HFFc6 (cell line): ENCODE measurements at places on chromosomes 11 and 22.

- no peak for DNase-seq
Observed at GRCh38 chr22:49705216-49705971, 122.3 kb downstream of the BRD1 start.

GRCh38 chr11:96309643-96310017, 33.4 kb downstream of the MAML2 start:
- no peak for DNase-seq

- no peak for DNase-seq
Observed at GRCh38 chr11:107472966-107473365, 15.3 kb upstream of the CWF19L2 start.

DNA sequence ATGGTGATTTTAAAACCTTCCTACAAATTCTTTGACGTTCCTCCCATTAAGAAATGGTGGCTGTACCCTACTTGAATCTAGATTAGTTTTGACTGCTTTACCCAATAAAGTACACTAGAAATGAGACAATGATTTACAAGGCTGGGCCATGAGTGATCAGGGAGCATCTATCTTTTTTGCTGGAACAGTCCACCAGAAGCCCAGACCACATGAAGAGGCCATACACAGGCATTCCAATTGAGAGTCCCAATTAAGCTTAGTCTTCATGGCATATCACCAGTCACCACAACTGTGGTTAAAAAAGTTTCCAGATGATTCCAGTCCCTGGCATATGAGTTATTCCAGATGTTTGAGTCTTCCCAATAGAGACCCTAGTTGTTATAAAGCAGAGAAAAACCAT, 39.5 kb downstream of the FAM76B start:
- no peak for DNase-seq

- DNase-seq, result no peak
Observed at GRCh38 chr11:117909611-117910382, 19.4 kb downstream of the TMPRSS13 start.

DNA sequence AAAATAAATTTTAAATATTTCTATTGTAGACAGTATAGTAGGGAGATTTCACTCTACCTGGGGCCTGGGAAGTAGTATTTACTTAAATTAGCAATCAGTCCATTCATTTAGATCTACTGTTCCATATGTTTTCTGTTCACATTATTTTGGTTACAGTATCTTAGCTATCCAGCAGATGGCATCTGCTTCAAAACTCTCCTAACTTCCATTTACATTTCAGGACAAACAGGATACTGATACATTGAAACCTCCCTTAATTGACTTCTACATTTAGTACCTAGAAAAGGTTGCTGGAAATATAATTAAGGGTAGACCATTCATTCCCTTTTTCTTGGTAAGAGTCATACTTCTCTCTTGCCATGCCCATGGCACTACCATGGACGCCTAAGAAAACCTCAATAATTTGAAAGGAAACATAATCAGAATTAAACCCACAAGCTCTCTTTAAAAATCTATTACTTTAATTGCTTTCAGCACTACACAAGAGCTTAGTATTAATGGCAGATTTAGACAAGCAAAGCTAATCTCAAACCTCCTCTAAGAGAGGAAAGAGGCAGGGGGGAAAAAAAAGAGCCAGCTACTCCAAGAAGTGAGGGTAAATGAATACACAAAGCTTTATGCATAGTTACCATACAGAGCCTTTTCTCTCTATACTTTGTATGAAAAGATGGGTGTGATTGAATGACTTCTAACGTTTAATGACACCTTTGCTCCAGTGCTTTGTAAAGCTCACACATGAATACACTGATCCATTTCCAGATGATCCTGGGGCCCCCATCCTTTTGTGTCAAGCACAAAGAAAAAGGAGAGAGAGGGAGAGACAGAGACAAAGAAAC, 131.2 kb upstream of the MTMR2 start:
- DNase-seq, result peak; percentile 53

GRCh38 chr11:132402071-132402684, 1031.8 kb downstream of the NTM start:
- peak; percentile 47 for DNase-seq

- DNase-seq, result no peak
Observed at GRCh38 chr11:63534895-63535461, 1.6 kb upstream of the PLAAT4 start.

DNA sequence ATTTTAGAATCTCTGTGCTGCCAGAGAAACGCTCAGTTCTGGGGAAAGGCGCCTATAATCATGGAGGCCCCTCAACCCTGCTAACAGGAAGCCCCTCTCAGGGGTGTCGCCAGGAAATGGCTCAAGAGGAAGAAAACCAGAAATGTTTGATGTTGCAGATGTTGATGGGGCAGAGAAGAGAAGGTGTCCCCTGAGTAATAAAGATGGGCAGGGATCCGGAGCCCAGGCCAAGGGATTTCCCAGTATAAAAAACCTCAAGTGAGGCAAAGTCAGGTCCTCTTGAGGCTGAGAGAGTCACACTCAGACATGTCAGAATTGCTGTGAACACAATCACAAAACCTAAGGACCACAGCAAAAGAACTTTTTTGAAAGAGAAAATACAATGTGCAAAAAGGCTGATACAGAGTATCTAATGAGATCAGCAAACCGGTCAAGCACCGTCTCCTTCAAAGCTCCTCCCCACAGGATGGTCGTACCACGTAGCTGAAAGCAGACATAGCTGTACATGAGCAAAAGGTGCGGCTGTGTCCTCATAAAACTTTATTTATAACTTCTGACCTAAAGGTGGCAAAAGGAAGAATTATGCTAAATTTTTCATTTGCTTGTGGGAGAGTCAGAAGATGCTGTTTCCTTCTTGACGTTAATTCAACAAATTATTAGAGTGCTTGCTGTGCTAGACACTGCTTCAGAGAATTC, 12.2 kb downstream of the MOV10L1 start:
- DNase-seq, result no peak

GRCh38 chr11:47886096-47886495, 37.9 kb upstream of the NUP160 start:
- DNase-seq, result peak; percentile 74

DNA sequence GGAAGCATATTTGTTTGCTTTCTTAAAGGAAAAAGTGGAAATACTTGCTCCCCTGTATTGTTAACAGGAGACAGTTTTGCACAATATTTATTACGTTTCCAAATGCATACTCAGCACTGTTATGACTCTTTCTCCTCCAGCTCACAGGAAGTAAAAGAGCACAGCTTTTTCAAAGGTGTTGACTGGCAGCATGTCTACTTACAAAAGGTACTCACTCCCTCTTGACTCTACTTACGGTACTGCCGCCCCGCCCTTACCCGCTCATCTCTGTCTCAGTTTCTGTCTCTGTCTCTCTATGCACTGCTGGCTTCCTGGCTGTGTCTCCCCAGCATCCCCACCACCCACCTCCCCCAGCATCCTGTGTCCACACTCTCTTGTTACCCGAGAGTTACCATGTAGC, 32.2 kb upstream of the MYO18B start:
- DNase-seq, result no peak

DNA sequence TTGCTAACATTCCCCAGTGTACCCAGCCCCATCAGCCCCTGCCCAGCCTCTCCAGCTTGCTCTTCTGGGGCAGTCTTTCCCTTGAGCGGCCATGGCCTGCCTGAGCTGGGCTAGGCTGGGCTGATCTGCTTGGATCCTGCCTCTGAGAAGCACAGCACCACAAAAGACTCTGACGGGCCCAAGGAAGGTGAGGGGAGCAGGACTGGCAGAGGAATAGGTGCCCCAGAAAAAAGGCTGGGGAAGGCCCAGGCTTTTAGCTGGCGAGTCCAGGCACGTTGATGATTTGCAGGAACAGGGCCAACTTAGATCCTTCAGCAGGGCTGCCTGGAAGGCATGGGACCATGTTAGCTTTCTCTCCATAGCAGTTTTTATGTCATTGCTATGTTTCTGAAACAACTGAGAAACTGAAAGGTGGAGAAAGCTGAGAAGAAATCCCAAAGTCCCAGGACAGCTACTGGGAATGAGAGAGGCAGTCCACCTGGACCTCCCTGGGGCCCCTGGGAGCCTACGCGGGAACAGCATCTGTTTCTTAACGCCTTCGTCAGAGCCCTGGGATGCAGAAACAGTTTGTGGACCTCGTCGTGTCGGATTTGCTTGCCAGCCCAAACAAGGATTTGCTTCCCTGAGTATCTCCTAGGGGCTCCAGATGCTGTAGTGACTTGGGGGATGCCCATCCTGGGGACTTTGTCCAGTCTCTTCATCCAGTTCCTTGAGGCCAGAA, 24.4 kb upstream of the FXYD6 start:
- DNase-seq, result no peak

GRCh38 chr11:34846467-34846866, 69.7 kb downstream of the APIP start:
- DNase-seq, result no peak

- no peak for DNase-seq
Observed at GRCh38 chr11:120108785-120109168, 29.1 kb downstream of the TRIM29 start.

- no peak for DNase-seq
Observed at GRCh38 chr11:62961017-62961570, 23.7 kb downstream of the SLC22A6 start.

GRCh38 chr11:71406681-71407080, 41.5 kb downstream of the DHCR7 start:
- DNase-seq, result no peak

DNA sequence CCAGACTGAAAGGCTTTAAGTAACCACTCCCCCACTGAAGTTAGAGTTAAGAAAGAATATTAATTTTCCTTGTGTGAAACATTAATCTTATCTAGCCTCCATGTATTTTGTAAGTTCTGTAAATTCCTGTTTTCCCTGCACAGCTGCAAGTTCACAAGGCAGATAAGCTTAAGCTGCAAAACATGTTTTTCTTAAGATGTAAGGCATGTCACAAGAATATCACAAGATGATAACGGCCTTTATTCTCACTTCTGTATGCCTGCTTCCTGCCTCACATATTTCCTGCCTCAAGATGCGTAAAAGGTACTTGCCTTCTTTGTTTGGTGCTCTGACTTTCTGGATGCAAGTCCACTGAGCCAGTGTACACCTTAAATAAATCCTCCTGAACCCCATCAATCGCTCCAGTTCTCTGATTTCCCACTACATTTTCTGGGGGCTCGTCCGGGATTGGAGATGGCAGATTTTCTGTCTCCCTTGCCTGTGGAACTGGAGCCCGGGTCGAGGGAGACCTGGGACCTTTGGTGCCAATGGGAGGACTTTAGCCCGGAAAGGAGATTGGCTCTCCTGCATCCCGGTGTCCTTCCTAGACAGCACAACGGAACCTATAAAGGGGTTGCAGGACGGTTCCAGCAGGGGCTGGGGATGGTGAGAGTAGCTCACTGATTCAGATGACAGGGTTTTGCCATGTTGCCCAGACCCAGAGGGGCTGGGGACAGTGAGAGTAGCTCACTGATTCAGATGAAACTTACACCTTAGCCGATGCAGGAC, 30.2 kb downstream of the PPARA start:
- no peak for DNase-seq

DNA sequence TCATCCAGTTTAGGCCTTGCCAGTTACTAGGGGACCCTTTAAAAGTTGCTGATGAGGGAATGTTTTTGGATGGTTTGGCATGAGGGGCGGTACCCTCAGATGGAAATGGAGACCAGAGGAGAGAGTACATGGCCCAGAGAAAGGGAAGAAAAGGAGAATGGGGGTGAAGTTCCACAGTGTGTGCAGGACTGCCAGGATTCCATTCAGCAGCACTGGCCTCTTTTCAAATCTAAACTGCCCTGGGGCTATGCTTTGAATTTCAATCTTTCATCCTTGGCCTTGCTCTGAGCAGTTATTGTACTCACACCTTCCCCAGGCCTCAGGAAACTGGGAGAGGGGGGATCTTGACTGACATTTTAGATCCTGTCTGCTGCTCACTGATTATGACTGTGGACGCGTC, 3.0 kb downstream of the SLC3A2 start:
- peak; percentile 54 for DNase-seq

DNA sequence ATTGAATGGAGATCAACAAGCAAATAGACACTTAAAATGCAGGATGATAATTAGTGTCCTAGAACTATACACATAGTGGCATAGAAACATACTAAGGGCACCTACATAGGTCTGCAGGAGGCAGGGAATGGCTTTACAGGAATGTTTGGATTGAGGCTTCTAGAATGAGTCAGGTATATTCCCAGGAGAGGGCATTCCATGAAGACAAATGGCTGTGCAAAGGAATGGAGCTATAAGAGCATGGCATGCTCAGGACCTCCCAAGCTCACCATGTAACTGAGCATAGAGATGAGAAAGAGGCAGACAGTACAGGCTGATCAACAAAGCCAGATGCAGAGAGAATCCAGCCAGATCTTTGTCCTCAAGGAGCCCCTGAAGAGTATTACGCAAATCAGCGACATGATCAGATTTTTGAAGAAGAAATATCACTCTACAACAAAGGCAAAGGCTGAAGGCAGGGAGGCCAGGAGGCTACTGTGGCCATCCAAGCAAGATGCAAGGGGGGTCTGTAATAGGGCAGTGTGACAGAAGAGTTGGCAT, 211.1 kb upstream of the MTNR1B start:
- no peak for DNase-seq

- no peak for DNase-seq
Observed at GRCh38 chr11:122789907-122790306, 48.4 kb upstream of the CRTAM start.

- no peak for DNase-seq
Observed at GRCh38 chr22:29217827-29218757, 12.4 kb downstream of the EMID1 start.

DNA sequence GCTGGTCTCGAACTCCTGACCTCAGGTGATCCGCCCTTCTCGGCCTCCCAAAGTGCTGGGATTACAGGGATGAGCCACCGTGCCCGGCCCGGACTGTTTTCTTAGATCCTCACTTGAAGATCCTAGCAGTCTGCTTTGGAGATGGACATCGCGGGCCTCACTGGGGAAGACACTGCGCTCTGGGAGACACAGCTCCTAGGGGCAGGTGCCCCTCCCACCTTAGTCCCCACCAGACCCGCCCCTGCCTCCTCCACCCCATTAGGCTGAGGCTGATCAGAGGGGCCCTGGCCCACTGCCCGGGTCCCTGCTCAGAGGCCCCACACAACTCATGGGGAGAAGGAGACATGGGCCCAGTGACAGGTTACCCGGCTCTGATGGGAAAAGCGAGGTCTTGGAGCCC, 11.3 kb upstream of the LTO1 start:
- DNase-seq, result no peak

DNA sequence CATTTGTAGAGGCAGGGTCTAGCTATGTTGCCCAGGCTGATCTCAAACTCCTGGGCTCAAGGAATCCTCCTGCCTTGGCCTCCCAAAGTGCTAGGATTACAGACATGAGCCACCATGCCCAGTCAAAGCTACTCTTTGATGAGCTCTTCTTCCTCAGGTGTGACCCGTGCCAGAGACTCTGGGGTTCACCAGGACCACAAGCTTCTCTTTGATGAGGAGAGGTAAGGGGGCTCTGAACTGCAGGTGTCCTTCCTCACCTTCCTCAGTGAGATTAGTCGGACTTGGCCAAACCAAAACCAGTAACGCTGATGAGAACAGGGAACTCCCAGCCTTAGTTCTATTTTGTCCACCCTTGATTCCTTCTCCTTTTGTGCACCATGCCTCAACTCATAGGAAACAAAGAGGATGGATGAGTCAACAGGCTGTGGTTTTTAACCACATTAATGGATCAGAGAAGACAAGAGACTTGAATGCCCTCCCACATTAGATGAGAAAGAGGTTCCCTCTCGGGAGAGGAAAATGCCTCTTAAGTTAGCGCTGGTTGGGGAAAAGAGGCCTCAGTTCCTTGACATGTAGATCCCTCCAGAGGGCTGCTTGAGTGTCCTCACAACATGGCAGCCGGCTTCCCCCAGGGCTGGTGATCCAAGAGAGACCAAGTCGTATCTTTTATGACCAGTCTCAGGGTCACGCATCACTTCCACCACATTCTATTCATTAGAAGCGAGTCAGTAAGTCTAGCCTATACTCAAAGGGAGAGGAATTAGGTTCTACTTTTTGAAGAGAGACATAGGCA, 25.7 kb upstream of the CTR9 start:
- DNase-seq, result peak; percentile 77

GRCh38 chr22:21657360-21658032, 8.3 kb upstream of the PPIL2 start:
- DNase-seq, result no peak
